Type B pancreatic cell (in vitro differentiated cells): ENCODE measurements at places on chromosomes 5 and 9. TPM values are rescaled to one million over a fixed set of nuclear protein-coding genes. Genes with fewer than 3 reads are reported as not detected.

Gene POLR3G
- 1.1 and 2.4 TPM in 2 replicates for total RNA-seq

Gene ORM2
- total RNA-seq = not detected in 2 replicates

Gene BTNL8
- total RNA-seq = 0.87 and 2.0 TPM in 2 replicates

Gene C1QTNF2
- total RNA-seq = 0.21 and 0.31 TPM in 2 replicates

Gene PCDHA5
- 0.97 and 2.1 TPM in 2 replicates for total RNA-seq

Gene TMOD1
- total RNA-seq = 10.5 and 12.9 TPM in 2 replicates

Gene TRAF1
- 1.9 and 3.1 TPM in 2 replicates for total RNA-seq

Gene TNFSF8
- 0.19 and 0.43 TPM in 2 replicates for total RNA-seq

Gene MCIDAS
- 0.17 and 0.36 TPM in 2 replicates for total RNA-seq

Gene SPIN1
- total RNA-seq = 98.6 and 107 TPM in 2 replicates

Gene PPP2R2B
- 18.4 and 29.1 TPM in 2 replicates for total RNA-seq

Gene RAD1
- 19.5 and 20.9 TPM in 2 replicates for total RNA-seq
